ENCODE measurements at places on chromosomes 11 and 22. TPM values are rescaled to one million over a fixed set of nuclear protein-coding genes. Genes with fewer than 3 reads are reported as not detected.

DNA sequence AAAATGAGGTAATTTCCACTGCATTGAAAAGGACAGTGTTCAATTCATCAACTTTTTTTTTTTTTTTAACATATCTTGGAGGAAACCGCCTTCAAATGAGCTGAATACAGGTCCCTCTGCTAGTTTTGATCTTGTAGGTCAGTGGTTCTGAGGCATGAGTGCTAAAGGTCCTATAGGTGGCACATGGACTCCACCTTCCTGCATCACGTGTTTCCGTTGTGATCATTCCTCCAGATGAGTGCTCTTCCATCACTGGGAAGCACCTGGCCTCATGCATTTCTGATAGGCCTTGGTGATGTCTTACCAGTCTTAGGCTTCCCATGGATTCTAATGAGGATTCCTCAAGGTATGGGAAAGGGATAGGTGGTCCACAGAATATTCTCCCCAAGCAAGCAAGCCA is 37.8 kb downstream of the FDX1 start:
- no peak overlapping the region for H3K4me3 ChIP-seq
- H3K4me1 ChIP-seq: peaks cover 8% of the 10 kb centered on the region
- no peaks in the 10 kb centered on the region for H3K36me3 ChIP-seq

- DNase-seq: peak; percentile 42
- H3K36me3 ChIP-seq: no peaks in the 10 kb centered on the region
- peak overlapping the region; percentile 76 for H3K4me3 ChIP-seq
- H3K27ac ChIP-seq: no peak overlapping the region
- peaks cover 5% of the 10 kb centered on the region for H3K27me3 ChIP-seq
Observed at GRCh38 chr11:107591378-107592230, 657 bp downstream of the ELMOD1 start.

DNA sequence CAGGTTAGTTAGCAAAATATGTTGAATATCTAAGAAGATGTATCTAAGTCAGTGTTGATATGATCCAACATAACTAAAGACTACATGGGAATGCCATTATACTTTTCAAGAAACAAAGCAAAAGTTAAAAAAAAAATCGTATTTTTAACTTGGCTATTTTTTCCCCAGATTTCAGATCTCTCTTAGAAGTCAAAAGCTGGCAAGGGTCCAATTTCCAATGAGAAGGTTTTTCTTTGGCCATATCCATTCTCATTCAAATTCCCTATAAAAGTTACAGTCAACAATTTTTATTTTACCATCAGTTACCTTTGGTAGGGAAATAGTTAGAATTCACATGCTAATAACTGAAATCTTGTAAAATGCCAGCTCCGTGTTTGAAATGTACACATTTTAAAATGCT is 70.5 kb upstream of the FAT3 start:
- H3K36me3 ChIP-seq: no peaks in the 10 kb centered on the region
- no peak overlapping the region for H3K4me3 ChIP-seq
- H3K4me1 ChIP-seq: no peaks in the 10 kb centered on the region
- no peak overlapping the region for H3K27ac ChIP-seq

DNA sequence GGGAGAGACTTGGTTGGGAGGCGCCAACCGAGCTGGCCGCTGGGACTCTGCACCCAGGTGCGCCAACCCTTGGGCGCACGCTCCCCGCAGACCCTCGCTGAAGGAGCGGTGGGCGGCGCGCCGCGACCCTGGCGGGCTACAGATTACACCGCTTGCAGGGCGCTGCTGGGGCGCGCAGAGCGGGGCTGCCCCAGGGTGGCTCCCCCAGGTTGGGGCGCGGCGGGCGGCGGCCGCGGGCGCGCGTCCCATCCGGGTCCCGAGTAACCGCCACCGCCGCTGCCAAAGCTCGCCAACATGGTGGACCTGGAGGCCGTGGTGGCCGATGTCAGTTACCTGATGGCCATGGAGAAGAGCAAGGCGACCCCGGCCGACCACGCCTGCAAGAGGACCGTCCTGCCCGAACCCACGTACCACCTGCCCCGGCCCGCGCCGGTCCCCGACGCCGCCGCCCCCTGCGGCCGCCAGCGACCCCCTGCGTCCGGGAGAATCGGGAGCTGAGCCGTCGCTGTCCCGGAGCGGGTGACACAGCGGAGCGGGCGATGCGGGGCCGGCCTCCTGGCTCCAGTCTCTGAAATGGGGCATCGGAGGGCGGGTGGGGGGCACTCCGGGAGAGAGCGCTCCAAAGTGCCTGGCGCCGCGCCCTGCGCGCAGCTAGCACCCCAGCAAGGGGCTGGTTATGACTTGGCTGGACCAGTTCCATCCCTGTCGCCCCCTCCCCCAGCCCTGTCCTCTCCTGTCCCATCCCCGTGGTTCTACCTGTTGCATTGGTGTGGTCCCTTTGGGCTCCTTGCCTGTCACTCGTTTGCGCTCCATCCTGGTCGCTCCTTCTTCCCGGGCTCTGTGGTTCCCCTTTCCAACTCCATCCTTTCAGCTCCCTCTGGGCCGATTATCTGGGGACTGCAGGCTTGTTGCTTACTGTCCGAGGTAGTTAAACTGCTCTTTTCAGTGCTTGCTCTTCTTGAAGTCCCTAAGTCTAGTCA is 143.3 kb upstream of the GRK3 start:
- peaks cover 2% of the 10 kb centered on the region for H3K4me1 ChIP-seq
- peak; percentile 29 for DNase-seq
- H3K4me3 ChIP-seq: no peak overlapping the region
- no peak overlapping the region for H3K27ac ChIP-seq

- no peak overlapping the region for H3K4me3 ChIP-seq
- no peak overlapping the region for H3K27ac ChIP-seq
- H3K4me1 ChIP-seq: no peaks in the 10 kb centered on the region
- peak; percentile 26 for DNase-seq
Observed at GRCh38 chr22:40008726-40009291, 14.1 kb downstream of the FAM83F start.

DNA sequence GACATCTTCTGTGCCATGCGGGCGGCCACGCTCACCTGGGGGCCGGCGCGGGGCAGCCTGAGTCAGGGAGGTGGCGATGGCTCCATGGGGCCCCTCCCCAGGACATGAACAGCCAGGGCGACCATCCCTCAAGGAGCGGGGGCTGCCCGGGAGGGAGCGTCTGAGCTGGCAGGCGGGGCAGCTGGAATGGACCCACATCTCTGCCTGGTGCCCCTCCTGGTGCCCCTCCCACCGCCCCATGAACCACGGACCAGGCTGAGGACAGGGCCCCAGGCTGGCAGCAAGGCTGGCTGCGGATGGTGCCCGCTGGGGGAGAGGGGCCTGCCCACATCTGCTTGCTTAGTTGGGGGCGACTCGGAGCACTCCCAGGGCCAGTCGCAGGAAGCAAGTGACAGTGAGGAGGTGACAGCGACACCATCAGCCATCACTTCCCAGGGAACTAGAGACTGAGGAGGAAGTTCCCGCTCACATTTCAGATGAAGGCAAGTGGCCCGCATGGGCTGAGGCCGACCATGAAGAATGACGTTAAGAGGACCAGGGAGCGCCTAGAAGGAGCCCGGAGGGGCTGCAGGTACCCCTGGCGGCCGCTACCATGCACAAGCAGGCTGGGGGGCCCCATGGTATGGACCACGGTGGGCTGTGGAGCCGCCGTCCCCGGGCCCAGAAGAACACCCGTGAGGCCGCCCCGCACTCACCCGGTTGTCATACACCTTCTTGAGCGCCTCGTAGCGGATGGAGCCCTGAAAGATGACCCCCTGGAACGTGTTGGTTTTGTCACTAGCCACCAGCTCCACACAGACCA is 37.3 kb downstream of the KIAA0930 start:
- H3K27me3 ChIP-seq: no peaks in the 10 kb centered on the region
- H3K36me3 ChIP-seq: peaks cover 11% of the 10 kb centered on the region
- H3K4me3 ChIP-seq: no peak overlapping the region
- peaks cover 12% of the 10 kb centered on the region for H3K4me1 ChIP-seq

GRCh38 chr22:25364736-25365241 is 145.3 kb downstream of the CRYBB2 start:
- no peak overlapping the region for H3K27ac ChIP-seq
- no peaks in the 10 kb centered on the region for H3K27me3 ChIP-seq

GRCh38 chr22:29912605-29913398 is 29.8 kb downstream of the MTMR3 start:
- no peak overlapping the region for H3K4me3 ChIP-seq
- peak; percentile 92 for DNase-seq
- H3K27me3 ChIP-seq: no peaks in the 10 kb centered on the region
- no peaks in the 10 kb centered on the region for H3K36me3 ChIP-seq
- H3K27ac ChIP-seq: peak overlapping the region; percentile 44

DNA sequence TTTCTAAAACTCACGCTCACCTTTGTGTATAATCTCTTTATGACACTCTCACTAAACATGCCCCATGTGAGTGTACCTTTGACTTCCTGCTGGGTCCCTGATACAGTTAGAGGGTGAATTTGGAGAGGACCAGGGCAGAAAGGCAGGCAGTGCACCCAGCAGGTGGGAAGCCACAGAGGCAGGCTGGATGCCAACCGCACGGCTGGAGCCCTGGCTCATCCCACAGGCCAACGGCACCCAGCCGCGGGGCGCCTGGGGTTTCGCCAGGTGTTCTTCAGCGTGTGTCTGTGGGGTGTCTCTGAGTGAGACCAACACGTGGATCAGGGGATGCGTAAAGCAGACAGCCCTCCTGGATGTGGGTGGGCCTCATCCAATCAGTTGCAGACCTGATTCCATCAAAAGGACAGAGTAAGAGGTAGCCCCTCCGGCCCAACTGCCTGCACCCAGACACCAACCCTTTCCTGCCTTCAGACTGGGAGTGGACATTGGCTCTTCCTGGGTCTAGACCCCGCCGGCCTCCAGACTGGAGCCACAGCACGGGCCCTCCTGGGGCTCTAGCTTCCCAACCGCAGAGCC is 51.6 kb downstream of the DHCR7 start:
- peaks cover 9% of the 10 kb centered on the region for H3K27me3 ChIP-seq
- H3K36me3 ChIP-seq: no peaks in the 10 kb centered on the region
- no peaks in the 10 kb centered on the region for H3K4me1 ChIP-seq
- H3K4me3 ChIP-seq: no peak overlapping the region
- DNase-seq: no peak
- H3K27ac ChIP-seq: no peak overlapping the region

ARHGAP8 gene
- 0.17 TPM for total RNA-seq

OMP gene
- 0.51 TPM for total RNA-seq

KRTAP5-8 gene
- total RNA-seq: not detected

All from fibroblast of lung (primary cell).